ENCODE measurements at places on chromosomes 1 and 21.

DNA sequence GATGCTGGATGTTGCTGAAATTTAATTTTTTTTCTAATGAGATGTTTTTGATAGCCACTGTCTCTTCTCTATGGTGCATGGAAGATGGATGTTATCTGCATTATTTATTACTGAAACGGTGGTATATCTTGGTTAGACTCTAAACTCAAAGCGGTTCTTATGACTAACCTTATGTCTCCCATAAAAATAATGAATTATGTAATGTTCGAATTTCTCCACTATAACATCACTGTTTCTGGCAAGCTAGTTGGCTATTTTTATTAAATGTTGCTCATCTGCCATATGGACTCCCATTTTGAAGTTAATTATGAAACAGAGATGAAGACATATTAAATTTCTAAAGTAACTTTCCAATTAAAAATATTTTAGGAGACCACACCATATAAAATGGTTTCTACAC is 808.6 kb upstream of the ADGRL4 start:
- no peak for DNase-seq

DNA sequence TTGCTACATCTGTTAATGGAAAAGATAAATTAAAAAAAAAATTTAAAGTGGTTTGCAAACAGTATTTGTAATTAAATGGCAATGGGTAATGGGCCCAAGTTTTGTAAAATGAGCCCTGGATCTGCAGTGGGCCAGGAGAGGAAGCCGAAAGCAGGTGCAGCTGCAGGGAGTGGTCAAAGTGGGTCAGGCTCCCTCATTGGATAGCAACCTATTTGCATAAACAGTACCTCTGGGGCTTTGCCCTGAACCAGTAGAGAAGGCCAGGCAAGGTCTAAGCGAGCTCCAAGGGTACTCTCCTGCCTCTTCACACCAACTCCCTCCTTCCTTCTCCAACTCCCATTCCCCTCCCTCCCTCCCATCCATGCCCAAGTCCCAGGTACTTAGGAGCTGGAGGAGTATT is 138.9 kb downstream of the HMGB4 start:
- DNase-seq, result no peak

- no peak for DNase-seq
Measured at GRCh38 chr1:40954626-40955025, 24.9 kb upstream of the CTPS1 start.

GRCh38 chr1:50426108-50426700 is 3.0 kb upstream of the DMRTA2 start:
- no peak for DNase-seq

DNA sequence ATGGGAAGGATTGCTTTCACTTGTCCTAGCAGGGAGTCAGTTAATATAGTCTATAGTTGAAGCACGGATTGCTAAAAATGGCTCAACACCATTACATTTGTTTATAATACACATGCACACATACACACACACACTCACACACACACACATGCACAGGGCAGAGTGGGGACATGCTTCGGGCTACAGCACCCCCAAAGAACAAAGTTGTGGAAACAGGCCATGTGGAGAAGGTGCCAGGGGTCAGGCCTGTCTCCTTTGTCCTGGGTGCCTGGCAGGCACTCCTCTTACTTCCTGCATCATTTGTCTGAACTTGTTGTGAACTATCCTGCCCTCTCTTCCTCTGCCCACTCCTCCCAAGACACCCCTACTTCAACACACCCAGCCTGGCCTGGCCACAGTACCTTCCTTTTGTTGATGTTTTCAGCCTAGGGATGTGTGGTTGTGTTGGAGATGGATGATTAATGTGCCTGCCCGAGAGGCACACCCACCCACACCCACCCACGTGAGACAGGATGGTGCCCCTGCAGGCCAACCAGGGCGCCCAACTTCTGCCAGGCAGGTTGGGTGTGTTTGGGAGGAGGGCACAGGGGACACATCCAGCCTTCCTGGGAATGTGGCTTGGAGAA is 17.5 kb downstream of the RASSF5 start:
- no peak for DNase-seq

- no peak for DNase-seq
Measured at GRCh38 chr1:178011465-178011828, 41.6 kb upstream of the SEC16B start.

- no peak for DNase-seq
Measured at GRCh38 chr1:197622371-197622770, 152.9 kb downstream of the DENND1B start.

- peak; percentile 92 for DNase-seq
Measured at GRCh38 chr1:236795035-236795756, at the start of gene MTR. TSS of gene MTR (plus strand) at chr1:236795292. CDS start at chr1:236795704, 412 bp downstream.

- no peak for DNase-seq
Measured at GRCh38 chr1:198713081-198713480, 74.2 kb downstream of the PTPRC start.

GRCh38 chr1:23470282-23471070 is 13.5 kb downstream of the ASAP3 start:
- no peak for DNase-seq

GRCh38 chr1:152111515-152111968 is 3.7 kb downstream of the TCHH start:
- DNase-seq, result no peak

GRCh38 chr21:33135925-33136324 is 66.0 kb downstream of the OLIG1 start:
- no peak for DNase-seq

GRCh38 chr1:20982316-20982715 is 194.4 kb downstream of the EIF4G3 start:
- DNase-seq, result no peak

DNA sequence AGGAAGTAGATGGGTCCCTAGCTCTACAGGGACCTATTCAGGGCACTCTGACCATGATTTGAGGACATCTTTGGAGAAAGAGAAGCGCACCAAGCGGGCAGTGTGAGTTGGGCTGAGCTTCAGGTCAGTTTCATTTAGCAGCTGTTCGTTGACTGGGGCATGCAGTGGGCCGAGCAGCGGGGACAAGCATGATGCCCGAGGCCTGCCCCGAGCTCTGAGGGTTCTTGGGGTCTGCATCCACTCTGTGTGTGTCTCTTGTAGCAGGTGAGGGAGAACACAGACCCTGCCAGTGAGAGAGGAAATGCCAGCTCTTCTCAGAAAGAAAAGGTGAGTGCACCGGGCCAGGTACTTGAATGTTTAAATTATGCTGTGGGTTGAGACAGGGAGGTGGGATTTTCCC is 5.4 kb downstream of the THAP3 start:
- no peak for DNase-seq

DNA sequence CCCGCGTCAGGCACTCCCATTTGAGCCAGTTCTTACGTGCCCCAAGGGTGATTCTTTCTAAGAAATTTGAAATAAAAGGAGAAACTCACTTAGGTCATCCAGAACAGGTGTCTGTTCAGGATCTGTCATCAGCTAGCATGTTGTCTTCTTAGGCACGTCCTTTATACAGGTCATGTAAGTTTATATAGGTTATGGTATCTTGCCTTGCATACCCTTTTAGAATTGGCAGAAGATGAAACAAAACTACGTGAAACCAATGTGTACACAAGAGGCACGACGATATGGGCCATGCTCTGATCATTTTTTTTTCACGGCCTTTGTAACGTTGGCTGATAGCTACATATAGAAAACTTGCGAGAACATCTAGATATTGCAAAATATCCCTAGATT is 579 bp upstream of the GTF2B start:
- no peak for DNase-seq

GRCh38 chr1:53294061-53294460 is 33.8 kb downstream of the LRP8 start:
- DNase-seq, result no peak

GRCh38 chr1:231966983-231967382 is 340.4 kb downstream of the DISC1 start:
- no peak for DNase-seq

DNA sequence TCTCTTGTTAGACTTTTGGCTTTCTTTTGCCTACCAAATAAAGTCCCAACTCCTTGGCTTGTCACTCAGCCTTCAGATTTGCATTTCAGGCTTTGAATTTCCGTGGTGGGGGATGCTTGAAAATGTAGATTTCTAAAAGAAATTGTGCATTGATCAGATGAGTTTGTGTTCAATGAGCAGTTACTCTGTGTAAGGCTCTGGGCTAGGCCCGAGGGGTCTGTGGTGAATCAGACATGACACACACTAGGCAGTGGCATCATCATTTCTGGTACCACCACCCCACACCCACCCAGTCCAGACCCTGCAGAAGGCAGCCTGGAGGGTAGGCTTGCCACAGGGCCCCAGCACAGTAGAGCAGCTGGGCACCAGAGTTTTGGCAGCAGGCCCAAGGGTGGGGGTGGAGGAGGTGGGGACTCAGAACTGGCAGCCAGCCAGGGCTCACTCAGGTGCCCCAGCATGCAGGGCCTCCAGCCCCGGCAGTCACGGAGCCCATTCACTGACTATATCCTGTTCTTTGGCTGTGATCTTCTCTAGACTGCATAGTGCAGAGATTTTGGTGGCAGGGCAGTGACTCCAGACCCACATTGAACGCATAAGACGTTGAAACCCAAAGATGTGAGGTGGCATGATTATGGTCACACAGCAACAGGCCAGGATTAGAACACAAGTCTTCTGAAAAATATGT is 97.2 kb upstream of the ARTN start:
- peak; percentile 39 for DNase-seq

GRCh38 chr1:234649432-234650081 is 39.6 kb upstream of the IRF2BP2 start:
- DNase-seq, result no peak

DNA sequence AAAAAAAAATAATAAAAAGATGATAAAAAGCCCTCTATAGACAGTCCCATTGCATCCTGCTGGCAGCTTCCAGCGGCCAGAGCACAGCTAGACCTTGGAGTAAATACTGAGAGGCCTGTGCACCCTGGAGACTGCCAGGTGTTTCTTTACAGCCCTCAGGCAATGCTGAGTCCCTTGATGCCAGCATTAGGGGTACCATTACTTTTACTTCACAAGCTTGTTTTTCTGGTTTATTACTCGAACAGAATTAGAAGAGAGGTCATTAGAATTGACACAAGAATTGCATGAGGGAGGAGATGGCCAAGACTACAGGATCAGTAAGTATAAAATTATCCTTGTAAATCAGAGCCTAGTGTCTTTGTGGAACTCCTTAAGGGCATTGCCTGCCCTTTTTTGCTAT is 43.6 kb downstream of the AKNAD1 start:
- no peak for DNase-seq

- DNase-seq, result no peak
Measured at GRCh38 chr1:97632075-97632474, 288.8 kb downstream of the DPYD start.

DNA sequence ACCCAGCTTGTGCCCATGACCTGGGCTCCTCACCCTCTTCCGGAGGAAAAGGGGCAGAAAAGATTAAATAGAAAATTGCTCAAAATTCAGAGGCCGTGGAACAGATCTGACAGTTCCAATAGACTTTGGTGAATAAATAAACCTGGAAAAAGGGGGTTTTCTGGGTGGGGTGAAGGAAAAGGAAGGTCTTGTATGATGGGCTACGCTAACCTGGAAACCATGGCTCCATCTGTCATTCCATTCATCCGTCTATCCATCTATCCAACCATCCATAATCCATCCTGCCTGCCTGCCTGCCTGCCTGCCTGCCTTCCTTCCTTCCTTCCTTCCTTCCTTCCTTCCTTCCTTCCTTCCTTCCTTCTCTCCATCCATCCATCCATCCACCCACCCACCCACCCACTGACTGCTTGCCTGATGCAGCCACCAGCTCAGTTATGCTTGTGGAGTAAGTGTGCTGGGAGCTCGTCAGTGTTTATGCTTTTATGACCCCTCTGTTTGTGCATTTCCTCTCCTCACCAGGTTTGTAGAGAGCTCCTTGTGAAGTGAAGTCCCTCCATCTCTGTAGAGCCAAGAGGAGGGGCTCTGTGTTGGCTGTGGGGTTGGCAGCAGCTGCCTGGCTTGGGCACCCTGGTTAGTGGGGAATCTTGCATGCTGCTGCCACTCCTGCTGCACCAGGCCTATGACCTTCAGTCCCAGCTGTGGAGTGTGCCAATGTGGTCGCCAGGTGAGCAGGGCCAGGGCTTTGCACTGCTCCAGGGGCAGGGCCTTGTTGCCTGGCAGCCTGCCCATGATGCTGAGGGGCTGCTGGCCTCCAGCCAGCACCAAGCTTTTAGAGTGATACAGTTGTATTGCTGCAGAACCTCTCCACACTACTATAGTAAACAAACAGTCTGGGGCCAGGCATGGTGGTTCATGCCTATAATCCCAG is 16.0 kb upstream of the POU3F1 start:
- no peak for DNase-seq

DNA sequence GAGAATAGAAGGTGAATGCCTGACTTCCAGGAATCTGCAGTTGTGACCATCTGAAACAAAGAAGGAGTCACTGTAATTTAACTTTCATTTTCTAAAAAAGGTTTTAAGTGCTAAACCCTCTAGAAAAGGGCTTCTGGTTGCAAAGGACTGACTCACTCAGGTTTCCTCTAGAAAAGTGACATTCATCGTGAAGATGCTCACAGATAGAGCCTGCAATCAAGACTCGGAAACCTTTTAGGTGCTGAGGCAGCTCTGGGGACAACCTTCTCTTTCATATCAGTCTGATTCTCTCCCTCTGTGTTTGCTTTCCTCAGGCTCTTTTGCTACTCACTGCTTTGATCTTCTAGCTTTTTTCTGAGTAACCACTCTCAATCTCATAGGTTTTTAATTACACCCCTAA is 8.2 kb downstream of the BCL9 start:
- no peak for DNase-seq

DNA sequence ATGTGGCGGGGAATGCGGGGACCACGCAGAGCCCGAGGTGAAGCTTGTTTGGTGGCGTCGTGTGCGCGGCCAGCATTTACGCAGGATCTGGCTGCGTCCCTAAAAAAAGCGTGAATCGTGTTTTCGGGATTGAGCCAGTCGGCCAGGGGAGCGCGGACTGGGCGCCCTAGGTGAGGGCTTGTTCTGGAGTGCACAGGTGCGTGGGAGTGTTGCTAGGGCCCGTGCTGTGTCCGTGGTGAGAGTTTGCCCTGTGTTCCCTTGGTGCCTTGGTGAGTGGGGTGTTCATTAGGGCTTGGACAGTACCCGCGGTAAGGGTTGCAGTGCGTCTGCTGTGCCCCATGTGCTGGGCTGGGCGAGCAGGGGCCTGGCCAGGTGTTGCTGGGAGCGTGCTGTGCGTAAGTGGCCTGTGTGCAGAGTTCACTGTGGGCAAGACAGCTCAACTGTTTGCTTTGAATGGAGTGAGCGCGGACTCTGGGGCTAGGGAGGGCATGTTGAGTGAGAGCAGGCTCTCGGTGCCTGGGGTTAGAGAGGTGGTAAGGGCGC is 673 bp downstream of the CD46 start:
- no peak for DNase-seq

GRCh38 chr1:228391411-228392020 is 15.1 kb downstream of the TRIM11 start:
- DNase-seq, result no peak

- DNase-seq, result no peak
Measured at GRCh38 chr1:8063298-8064036, 37.4 kb upstream of the ERRFI1 start.

DNA sequence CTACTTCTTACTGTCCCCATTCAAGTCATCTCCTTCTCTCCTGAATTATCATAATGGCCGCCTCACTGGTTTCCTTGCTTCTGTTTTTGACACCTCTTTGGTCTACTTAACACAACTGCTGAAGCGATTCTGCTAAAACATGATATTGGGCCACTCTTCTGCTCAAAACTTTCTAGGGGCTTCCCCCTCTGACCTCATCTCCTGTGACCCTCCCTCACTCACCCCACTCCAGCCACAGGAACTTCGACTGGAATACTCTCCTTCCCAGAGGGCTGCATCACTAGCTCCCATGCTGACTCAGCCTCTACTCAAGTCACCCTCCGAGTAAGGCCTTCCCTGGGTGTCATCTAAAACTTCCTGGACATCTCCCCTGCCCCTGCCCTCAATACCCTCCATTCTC is 35.7 kb downstream of the NRIP1 start:
- no peak for DNase-seq

All from stimulated activated CD4-positive, alpha-beta T cell treated with anti-CD3 and anti-CD28 coated beads, Interleukin-15, amount 100 ng/mL, for 1 hour (primary cell).